SIG-M5 (cell line): ENCODE measurements at places on chromosomes 5 and 9.

DNA sequence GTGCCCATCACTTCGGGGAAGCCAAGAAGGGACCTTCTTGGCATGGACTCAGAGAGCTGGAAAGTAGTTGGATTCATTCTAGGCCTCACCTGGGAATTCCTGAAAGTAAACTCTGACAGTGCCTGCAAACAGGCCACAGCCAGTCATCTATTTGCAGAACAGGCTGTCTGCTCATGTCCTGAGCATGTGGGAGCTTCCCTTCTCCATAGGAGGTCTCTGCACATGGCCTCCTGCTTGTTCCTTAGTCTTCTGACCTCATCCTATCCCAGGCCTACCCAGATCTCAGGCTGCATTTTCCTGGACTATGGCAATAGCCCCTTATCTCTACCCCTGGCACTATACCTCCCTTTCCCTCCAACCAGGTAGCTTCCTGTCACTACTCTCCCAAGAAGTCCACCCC lies 67.2 kb upstream of the FSTL4 start:
- DNase-seq: no peak

DNA sequence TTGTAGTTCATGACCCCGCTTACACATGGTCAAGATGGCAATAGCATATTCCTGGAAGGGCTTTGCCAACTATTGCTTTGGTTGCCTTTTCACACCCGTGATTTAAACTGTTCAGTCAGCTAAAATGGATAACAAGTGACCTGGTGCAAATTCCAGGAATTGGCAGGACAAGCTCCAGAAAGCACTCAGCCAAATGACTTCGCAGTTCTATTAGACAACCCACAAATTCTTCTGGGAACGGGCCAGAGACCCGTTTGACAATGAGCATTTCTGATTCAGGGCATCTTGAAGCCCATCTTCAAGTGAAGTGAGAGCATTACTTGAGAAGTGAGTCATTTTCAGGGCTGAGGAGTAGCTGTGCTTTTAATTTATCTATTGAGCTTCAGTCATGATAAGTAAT lies 165.0 kb downstream of the DROSHA start:
- DNase-seq: no peak

GRCh38 chr5:114252226-114252625 lies 109.6 kb upstream of the KCNN2 start:
- DNase-seq: no peak

DNA sequence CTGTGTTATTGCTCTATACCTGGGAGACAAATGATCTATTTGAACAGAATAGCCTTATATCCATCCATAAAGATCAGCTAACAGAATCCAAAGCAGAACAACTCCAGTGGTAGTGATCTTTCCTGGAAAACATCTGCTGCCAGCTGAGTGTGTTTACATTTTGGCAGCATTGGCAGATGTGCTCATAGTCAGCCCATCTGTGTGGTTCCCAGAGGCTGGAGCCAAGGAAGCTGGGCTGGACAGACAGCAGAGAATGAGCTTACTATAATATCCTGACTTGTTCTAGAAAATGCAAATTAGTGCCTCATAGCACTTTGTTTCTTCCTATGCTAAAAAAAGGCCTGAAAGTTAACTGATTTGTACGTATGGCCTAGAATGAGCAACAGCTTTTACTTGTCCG lies 99.7 kb downstream of the ST8SIA4 start:
- no peak for DNase-seq

GRCh38 chr5:58803056-58803455 lies 220.2 kb downstream of the RAB3C start:
- DNase-seq: no peak

GRCh38 chr5:17896605-17897004 lies 262.3 kb downstream of the TAF11L14 start:
- DNase-seq: no peak

GRCh38 chr9:13445103-13445500 lies 165.6 kb upstream of the MPDZ start:
- no peak for DNase-seq

GRCh38 chr9:131823701-131824146 lies 83.8 kb upstream of the RAPGEF1 start:
- DNase-seq: no peak

DNA sequence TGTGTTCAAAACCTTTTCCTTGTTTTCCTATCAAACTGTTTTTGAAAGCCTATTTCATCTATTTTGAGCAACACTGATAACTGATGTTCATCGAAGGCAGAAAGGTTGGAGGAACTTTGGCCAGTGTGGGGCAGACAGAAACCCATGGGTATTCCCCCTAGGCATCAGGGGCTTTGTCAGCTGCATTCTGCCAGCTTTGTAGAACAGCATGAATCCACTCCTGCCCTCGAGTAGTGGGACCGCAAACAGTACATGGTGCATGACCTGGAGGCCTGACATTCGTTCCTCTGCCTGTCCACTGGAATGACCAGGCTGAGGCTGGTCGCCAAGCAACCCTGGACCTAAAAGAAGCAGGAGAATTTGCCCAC lies 22.7 kb downstream of the ARHGAP26 start:
- DNase-seq: no peak

DNA sequence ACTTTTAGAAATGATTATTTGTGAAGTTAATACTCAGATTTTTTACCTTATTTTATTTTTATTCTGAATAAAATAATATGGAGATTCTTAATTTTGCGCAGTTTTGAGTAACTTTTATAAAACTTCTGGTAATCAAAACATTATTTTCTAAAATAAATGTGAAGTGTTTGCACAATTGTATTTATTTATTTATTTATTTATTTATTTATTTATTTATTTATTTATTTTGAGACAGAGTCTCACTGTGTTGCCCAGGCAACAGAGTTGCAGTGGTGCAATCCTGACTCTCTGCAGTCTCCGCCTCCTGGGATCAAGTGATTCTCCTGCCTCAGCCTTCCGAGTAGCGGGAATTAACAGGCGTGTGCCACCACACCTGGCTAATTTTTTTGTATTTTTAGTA lies 73.5 kb downstream of the RPS6 start:
- DNase-seq: no peak

- no peak for DNase-seq
These were observed 549.9 kb upstream of the CYLC2 start for GRCh38 chr9:102445181-102445747.

DNA sequence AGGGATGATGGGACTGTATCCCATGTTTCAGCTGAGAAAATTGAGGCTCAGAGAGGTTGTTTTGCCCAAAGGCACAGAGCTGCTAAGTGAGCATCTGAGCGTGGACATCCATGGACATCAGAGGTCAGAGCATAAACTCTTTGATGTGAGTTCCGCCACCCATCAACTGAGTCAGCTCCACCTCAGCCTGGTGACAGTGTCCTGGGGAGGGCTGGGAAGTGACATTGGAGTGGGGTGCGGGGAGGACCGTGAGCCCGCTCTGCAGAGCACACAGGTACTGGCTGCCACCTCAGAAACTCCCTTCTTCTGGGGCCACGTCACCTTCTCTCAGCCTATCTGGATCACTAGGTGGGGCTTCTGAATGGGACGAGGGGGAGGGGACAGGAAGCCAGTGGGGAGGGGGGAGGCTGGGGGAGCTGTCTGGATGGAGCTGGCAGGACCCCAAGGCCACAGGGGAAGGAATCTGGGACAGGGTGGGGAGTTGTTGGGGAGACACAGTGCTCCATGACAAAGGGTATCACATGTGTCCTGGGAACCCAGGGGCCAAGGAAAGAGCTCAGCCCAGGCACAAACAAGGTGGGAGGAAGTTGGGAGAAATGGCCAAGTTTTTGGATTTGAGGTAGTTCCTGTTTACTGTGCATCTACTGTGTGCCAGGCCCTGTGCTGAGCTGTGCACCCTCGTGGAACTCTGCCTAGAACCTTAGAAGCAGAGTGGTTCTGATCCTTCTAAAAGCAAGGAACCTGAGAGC lies 2.5 kb downstream of the LAMC3 start:
- no peak for DNase-seq

- no peak for DNase-seq
These were observed 68.4 kb downstream of the RCL1 start for GRCh38 chr9:4861145-4861544.

DNA sequence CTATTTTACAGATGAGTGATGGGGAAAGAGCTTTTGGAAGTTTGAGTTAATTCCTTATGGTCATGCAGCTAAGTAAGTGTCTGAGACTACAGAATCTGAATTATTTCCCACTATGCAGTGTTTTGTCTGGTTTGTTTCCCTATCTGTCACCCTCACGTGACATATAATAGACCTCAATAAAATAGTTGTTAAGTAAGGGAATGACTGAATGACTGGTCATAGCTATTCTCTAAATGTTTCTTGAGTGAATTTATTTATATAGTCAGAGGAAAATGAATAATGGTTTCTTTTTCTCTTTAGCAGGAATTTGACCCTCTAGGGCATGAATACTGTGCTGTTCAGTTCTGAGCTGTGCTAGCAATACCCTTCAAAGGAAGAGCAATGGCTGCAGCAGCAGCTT lies 10.3 kb downstream of the TRIM32 start:
- no peak for DNase-seq

GRCh38 chr5:67992923-67993322 lies 222.6 kb upstream of the PIK3R1 start:
- DNase-seq: no peak

DNA sequence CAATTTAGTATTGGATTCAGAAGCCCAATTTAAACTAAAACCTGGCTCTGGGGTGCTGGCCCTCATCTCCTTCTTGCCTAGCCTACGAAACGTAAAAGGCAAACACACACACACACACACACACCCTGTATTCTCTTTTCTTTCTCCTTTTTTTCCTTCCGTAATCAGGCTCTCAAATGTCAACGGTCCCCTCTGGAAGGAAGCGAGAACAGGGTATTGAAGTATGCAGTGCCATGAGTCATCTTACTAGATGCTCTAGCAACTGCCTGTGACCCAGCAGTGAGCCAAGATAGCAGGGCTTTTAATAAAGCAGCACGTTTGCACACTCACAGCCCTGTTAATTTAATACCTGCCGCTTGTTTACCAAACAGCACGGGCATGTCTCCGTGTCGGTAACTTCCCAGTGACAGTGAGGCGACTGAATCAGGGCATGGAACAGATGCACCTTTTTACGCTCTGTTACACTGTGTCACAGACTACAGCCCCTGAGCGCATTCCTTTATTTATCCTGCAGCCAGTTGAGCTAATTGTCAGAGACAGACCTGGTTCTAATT lies 243.8 kb downstream of the BNC2 start:
- no peak for DNase-seq

DNA sequence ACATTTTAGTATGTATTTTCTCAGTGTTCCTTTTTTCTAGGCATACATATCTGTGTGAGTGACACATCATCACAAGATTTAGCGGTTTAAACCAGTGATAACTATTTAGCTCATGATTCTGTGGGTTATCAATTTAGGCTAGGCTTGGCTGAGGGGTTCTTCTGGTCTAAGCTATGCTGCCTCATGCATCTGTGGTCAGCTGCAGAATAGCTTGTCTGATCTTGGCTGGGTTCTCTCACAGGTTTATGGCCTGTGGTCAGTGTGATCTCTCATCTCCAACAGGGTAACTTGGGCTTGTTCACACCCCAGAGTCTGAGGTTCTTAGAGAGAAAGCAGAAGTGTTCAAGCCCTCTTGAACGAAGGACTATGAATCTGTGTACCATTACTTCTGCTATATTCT lies 363.3 kb downstream of the KDM4C start:
- DNase-seq: no peak

DNA sequence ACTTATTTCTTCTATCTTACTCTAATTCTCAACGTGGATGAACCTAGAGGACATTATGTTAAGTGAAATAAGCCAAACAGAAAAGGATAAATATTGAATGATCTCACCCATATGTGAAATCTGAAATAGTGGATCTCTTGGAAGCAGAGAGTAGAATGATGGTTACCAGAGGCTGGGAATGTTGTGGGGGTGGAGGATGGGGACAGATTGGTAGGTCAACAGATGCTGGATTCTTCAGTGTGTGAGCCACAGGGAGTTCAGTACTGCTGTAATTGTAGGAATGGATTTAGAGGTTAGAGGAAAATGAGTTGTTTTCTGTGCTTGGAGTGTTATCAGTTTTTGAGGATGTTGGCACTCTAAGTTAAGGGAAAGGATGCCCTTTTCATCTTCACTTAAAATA lies 190.6 kb downstream of the FBXL7 start:
- no peak for DNase-seq

DNA sequence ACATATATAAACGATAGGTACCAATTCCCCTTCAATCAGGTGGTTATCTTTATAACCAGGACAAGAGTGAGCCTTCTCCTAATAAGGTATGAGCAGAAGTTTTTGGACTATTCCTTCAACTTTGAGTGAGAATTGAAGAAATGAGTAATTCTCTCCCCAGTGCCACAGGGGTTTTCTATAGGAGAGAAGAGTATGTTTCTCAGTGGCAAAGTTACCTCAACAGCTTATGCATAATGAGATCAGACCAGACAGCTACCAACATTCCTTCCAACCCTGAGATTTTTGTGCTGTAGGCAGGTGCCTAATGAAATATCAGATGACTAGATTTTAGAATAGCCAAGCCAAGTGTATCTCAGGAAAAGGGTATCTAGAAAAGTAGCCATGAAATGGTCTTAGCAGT lies 40.9 kb downstream of the ABLIM3 start:
- DNase-seq: no peak

- no peak for DNase-seq
These were observed 1115.5 kb downstream of the DTWD2 start for GRCh38 chr5:117872798-117873368.

GRCh38 chr5:168047669-168048111 lies 243.8 kb upstream of the WWC1 start:
- DNase-seq: no peak
